ENCODE measurements at places on chromosomes 3 and 15. TPM values are rescaled to one million over a fixed set of nuclear protein-coding genes. Genes with fewer than 3 reads are reported as not detected.

The P2RY1 gene
- not detected for polyA plus RNA-seq

The STRA6 gene
- 10.9 TPM for polyA plus RNA-seq

The GP9 gene
- polyA plus RNA-seq: not detected

The FAH gene
- polyA plus RNA-seq: 54.8 TPM

The PLAAT1 gene
- 0.43 TPM for polyA plus RNA-seq

The PEX11A gene
- 8.5 TPM for polyA plus RNA-seq

The UBAP1L gene
- polyA plus RNA-seq: 0.72 TPM

The FAM107A gene
- polyA plus RNA-seq: 0.05 TPM

The FGF12 gene
- polyA plus RNA-seq: 0.11 TPM

The PEX5L gene
- polyA plus RNA-seq: not detected

The MST1R gene
- 0.64 TPM for polyA plus RNA-seq

The TMEM42 gene
- polyA plus RNA-seq: 38.0 TPM

The PTPN23 gene
- polyA plus RNA-seq: 2.1 TPM

The ALG1L2 gene
- not detected for polyA plus RNA-seq

The SFMBT1 gene
- 2.6 TPM for polyA plus RNA-seq

All from BJ (cell line).